ENCODE measurements at places on chromosomes 1 and 21.

GRCh38 chr1:11704691-11705475 lies 13.4 kb downstream of the DRAXIN start:
- peaks cover 9% of the 10 kb centered on the region for H3K27me3 ChIP-seq
- no peak overlapping the region for H3K27ac ChIP-seq
- no peak for DNase-seq
- no peaks in the 10 kb centered on the region for H3K4me1 ChIP-seq
- H3K4me3 ChIP-seq, result no peak overlapping the region
- no peaks in the 10 kb centered on the region for H3K36me3 ChIP-seq

DNA sequence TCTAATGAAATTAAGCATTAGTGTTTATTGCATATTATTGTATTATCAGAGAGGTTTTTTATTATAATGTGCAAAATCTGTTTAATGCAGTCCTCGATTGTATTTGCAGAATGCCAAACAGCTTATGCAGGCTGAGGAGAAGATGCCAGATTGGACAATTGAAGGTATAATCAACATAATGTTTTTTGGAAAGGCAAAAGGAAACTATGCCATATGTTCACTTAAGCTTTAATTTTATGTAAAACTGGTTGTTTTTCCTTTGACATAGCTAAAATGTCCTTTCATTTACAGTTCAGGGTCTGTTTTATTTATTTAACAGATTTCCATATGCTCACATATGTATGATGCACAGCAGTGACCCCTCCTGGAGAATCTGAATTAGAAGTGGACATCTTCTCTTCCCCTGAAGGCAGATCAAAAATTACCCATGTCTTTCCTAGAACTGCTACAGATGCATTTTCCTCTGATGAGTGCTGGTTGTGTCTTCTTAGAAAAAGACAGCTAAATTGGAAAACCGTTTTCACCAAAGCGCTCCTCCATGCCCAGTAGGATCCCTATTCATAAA lies 143.5 kb upstream of the USH2A start:
- DNase-seq, result no peak
- H3K4me3 ChIP-seq, result no peak overlapping the region
- no peak overlapping the region for H3K27ac ChIP-seq
- no peaks in the 10 kb centered on the region for H3K27me3 ChIP-seq
- no peaks in the 10 kb centered on the region for H3K36me3 ChIP-seq

DNA sequence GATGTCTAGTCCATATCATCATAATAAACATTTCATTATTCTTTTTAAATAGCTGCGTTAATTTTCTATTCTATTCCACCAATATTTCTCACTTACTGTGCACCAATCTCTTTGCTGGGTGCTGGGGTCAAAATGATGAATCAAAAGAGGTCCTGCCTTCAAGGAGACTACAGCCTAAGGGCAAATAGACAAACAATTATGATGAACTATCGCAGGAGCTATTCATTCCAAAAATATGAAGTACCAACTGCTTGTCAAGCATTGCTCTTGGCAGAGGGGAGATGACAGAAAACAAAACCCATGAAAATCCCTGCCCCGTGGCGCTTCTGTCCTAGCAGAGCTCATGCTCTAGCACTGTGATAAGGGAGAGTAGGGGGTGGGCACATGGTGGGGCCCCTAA lies 28.8 kb upstream of the SLC26A9 start:
- H3K27ac ChIP-seq, result no peak overlapping the region
- DNase-seq, result no peak
- H3K4me3 ChIP-seq, result no peak overlapping the region

DNA sequence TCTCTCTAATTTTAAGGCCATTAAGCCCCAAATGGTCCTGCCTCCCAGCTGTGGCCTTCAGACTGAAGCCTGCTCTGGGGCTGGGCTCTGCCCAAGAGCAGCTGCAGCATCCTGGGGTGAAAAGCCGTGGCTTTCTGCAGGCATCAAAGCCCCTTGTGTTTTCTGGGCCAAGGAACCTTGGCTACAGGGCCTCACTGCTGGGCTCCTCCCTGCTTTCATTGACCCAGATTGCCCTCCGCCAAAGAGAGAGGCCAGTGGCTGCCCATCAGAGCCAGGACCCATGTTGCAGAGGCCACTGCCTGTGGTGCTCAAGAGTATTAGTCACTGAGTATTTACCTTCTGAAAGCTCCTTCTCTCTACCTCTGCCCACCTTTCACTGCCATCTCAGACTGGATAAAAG lies 1.6 kb downstream of the ZNF648 start:
- peaks cover 2% of the 10 kb centered on the region for H3K4me1 ChIP-seq
- H3K27ac ChIP-seq, result no peak overlapping the region
- H3K4me3 ChIP-seq, result no peak overlapping the region
- H3K36me3 ChIP-seq, result no peaks in the 10 kb centered on the region

GRCh38 chr1:204649721-204650521 lies 35.6 kb downstream of the LRRN2 start:
- peaks cover 5% of the 10 kb centered on the region for H3K27me3 ChIP-seq
- DNase-seq, result no peak
- no peak overlapping the region for H3K4me3 ChIP-seq
- no peak overlapping the region for H3K27ac ChIP-seq
- peaks cover 2% of the 10 kb centered on the region for H3K4me1 ChIP-seq

DNA sequence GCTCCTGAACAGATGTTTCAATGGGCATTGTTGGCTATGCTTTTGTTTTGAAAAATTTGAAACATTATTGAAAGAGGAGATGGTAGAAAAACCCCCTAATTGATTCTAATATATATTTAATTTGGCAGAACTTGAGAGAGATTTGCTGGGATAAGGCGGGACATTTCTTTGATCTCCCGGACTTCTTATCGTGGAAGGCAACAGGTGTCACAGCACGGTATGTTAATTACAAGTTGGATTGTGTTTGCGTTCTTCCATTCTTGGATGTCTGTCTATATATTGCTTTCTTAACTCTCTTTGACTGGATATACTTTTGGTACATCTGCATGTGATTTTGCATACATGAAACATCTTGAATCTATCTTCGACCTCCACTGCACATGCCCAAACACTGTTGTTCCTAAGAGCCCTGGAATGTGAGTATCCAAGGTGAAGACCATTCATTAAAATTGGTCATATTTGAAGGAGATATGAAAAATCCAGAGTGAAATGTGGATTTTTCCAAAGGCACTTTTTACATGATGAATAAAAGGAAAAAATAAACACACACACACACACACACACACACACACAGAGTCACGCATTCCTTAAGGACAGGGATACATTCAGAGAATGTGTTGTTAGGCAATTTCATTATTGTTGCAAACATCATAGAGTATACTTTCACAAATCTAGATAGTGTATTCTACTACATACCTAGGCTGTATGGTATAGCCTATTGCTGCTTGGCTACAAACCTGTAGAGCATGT lies 81.9 kb downstream of the FGGY start:
- H3K27me3 ChIP-seq, result no peaks in the 10 kb centered on the region
- H3K4me1 ChIP-seq, result peaks cover 9% of the 10 kb centered on the region
- DNase-seq, result no peak
- H3K36me3 ChIP-seq, result peaks cover 4% of the 10 kb centered on the region
- no peak overlapping the region for H3K27ac ChIP-seq

- H3K27me3 ChIP-seq, result peaks cover 38% of the 10 kb centered on the region
- no peak within 1 kb of the TSS for H3K27ac ChIP-seq
Observed at GRCh38 chr1:219927956-219928790, at the start of gene SLC30A10. Gene SLC30A10, minus strand, starts transcription at chr1:219928557. Its CDS starts 117 bp downstream, at chr1:219928440.

DNA sequence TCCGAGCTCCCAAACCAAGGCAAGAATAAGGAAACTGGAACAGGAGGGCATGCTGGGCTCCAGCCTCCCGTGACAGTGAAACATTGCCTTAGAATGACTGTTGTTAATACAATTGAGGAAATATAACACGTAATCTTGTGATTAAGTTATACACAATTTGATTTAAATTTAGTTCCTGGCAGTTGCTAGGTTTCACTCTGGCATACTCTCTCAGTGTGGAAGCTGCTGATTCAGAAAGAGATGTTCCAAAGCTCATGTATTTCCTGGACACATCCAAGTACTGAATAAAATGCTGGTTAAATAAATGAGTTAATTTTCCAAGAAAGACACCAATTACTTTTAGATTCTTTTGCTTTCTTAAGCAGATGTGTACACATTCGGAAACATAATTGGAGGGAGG lies 176.1 kb downstream of the GRIK1 start:
- H3K36me3 ChIP-seq, result no peaks in the 10 kb centered on the region
- no peak overlapping the region for H3K27ac ChIP-seq
- DNase-seq, result no peak
- peaks cover 5% of the 10 kb centered on the region for H3K27me3 ChIP-seq

GRCh38 chr1:218377143-218377660 lies 32.1 kb downstream of the TGFB2 start:
- H3K4me3 ChIP-seq, result no peak overlapping the region
- peak overlapping the region; percentile 31 for H3K27ac ChIP-seq
- peaks cover 54% of the 10 kb centered on the region for H3K27me3 ChIP-seq
- H3K4me1 ChIP-seq, result peaks cover 8% of the 10 kb centered on the region
- DNase-seq, result peak; percentile 77

DNA sequence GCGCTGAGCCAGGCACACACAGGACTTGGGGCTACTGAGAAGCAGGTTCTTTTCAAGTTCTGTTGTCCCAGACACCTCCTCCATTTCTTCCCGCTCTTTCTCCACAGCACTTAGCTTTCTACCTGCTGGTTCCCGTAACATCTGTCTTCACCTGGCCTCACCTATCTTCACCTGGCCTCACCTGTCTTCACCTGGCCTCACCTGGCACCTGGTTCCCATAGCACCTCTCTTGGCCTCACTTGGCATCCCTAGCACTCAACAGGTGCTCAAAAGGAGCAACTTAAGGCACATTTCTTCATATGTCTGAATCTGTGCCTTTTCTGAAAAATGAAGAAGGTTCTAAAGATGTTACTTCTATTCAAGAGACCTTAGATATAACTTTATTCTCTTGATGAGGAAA lies 10.4 kb downstream of the KCNK1 start:
- peaks cover 8% of the 10 kb centered on the region for H3K4me1 ChIP-seq
- H3K36me3 ChIP-seq, result no peaks in the 10 kb centered on the region
- DNase-seq, result no peak
- peaks cover 17% of the 10 kb centered on the region for H3K27me3 ChIP-seq
- H3K27ac ChIP-seq, result no peak overlapping the region

DNA sequence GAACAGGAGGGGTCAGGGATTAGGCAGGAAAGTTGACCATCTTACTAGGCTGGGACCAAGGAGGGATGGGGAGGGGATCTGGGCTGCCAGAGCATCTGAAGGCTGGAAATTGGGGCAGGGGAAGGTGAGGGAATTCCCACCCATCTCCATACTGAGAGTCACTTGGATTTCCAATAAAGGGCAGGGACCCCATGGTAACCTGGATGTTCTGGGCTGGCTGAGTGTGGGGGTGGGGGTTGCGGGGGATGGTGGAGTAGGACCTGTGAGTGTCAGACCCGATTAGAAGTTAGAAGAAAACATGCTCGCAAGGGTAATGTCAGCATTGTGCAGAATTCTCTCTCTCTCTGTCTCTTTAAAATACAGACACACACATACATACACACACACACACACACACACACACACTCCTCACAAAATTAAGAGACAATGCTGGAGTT lies 40.0 kb upstream of the EPS15 start:
- peaks cover 14% of the 10 kb centered on the region for H3K4me1 ChIP-seq
- H3K36me3 ChIP-seq, result no peaks in the 10 kb centered on the region
- peak overlapping the region; percentile 35 for H3K27ac ChIP-seq
- no peak for DNase-seq
- H3K4me3 ChIP-seq, result no peak overlapping the region

DNA sequence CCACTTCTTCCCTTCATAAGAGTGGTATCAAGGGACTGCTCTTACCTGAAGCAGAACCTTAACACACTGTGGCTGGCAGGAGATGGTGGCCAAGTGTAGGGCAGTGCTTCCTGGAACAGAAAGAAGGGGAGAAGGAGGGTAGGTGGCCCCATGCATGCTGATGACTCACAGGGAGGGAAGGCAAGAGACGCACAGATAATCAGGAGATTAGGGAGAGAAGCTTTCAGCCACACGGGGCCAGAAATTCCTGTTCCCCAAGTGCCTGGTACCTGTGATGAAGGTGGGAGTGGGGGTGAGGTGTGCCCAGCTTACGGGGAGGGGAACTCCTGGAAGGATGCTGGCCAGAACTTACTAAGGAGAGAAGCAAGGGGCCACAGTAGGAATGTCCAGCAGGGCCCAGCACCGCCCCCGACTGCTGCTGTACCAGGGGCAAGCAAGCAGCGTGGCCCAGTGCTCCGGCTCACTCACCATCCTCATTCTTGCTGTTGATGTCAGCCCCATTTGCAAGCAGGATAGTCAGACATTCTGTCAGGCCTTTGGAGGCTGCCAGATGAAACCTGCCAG lies 7.7 kb downstream of the ANKRD35 start:
- peaks cover 2% of the 10 kb centered on the region for H3K4me1 ChIP-seq
- H3K4me3 ChIP-seq, result no peak overlapping the region
- no peaks in the 10 kb centered on the region for H3K36me3 ChIP-seq
- H3K27ac ChIP-seq, result no peak overlapping the region
- DNase-seq, result no peak

- no peaks in the 10 kb centered on the region for H3K36me3 ChIP-seq
- H3K4me1 ChIP-seq, result peaks cover 40% of the 10 kb centered on the region
- H3K27ac ChIP-seq, result peak overlapping the region; percentile 75
- peaks cover 16% of the 10 kb centered on the region for H3K27me3 ChIP-seq
- peak; percentile 38 for DNase-seq
Observed at GRCh38 chr1:91885213-91885715, 687 bp downstream of the TGFBR3 start.

- H3K27ac ChIP-seq, result no peak overlapping the region
- H3K36me3 ChIP-seq, result no peaks in the 10 kb centered on the region
- H3K4me3 ChIP-seq, result no peak overlapping the region
- DNase-seq, result no peak
- H3K27me3 ChIP-seq, result peaks cover 11% of the 10 kb centered on the region
- H3K4me1 ChIP-seq, result no peaks in the 10 kb centered on the region
Observed at GRCh38 chr1:12760256-12760795, 13.2 kb upstream of the PRAMEF12 start.

DNA sequence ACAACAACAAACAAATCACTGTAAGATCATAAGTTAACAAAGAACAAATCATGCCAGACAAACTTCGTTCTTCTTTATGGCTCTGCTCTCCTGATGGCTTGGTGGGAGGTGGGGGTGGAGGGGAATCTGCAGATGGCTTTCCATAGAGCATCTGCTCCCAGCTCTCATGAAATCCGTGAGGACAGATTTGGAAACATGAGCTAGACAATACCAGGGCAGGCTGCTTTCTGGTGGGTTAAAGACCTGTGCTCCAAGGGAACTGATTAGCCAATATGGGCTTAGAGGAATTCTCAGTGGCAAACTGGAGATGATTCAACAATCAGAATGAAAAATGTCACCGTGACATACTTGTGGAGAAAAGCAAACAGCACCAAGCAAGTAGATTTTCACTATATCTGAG lies 69.4 kb upstream of the TLR5 start:
- H3K27me3 ChIP-seq, result no peaks in the 10 kb centered on the region
- no peak overlapping the region for H3K27ac ChIP-seq
- no peak overlapping the region for H3K4me3 ChIP-seq
- no peak for DNase-seq
- no peaks in the 10 kb centered on the region for H3K4me1 ChIP-seq

- no peaks in the 10 kb centered on the region for H3K4me1 ChIP-seq
- H3K36me3 ChIP-seq, result peaks cover 40% of the 10 kb centered on the region
- no peaks in the 10 kb centered on the region for H3K27me3 ChIP-seq
Observed at GRCh38 chr1:21725748-21726392, 56.7 kb upstream of the RAP1GAP start.

GRCh38 chr1:43548285-43549271 lies 17.9 kb downstream of the PTPRF start:
- no peak for DNase-seq
- no peaks in the 10 kb centered on the region for H3K4me1 ChIP-seq
- H3K4me3 ChIP-seq, result no peak overlapping the region
- H3K36me3 ChIP-seq, result no peaks in the 10 kb centered on the region
- H3K27me3 ChIP-seq, result peaks cover 8% of the 10 kb centered on the region
- H3K27ac ChIP-seq, result no peak overlapping the region

GRCh38 chr21:38486706-38487105 lies 11.6 kb downstream of the ERG start:
- H3K27ac ChIP-seq, result no peak overlapping the region
- DNase-seq, result no peak
- no peak overlapping the region for H3K4me3 ChIP-seq

Measured in activated CD4-positive, alpha-beta T cell treated with anti-CD3 and anti-CD28 coated beads for 36 hours (primary cell).